Amniotic stem cell (primary cell): ENCODE measurements at places on chromosomes 6 and 20.

GRCh38 chr6:62075869-62076268 is 210.2 kb downstream of the KHDRBS2 start:
- no peak for DNase-seq

- no peak for DNase-seq
Measured at GRCh38 chr20:59777331-59777725, 156.1 kb downstream of the SYCP2 start.

- no peak for DNase-seq
Measured at GRCh38 chr6:46998436-46999017, 43.6 kb downstream of the ADGRF1 start.

- DNase-seq = peak; percentile 7
Measured at GRCh38 chr6:133040094-133040802, 200.9 kb upstream of the EYA4 start.

- DNase-seq = no peak
Measured at GRCh38 chr6:152054441-152054840, 247.0 kb downstream of the ESR1 start.

DNA sequence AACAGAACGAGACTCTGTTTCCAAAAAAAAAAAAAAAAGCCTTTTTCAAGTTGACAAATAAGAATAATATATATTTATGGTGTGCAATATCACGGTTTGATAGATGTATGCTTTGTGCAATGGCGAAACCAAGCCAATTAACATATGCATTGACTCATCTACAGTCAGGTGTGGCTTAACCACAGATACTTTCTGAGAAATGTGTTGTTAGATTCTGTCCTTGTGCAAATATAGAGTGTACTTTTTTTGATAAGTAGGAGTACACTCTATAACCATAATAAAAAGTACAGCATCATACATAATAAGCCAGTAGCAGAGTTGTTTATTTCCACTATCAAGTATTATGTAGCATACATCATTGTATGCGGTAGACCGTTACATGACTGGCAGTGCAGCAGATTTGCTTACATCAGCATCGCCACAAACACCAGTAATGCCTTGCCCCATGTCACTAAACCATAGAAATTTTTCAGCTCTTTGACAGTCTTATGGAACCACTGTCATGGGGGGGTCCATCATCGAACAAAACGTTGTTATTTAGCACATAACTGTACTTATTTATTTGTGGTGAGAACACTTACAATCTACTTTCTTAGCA is 59.2 kb downstream of the TMEM170B start:
- no peak for DNase-seq
